Right atrium auricular region (tissue), 2 donors: ENCODE measurements at places on chromosomes 5 and 9. TPM values are rescaled to one million over a fixed set of nuclear protein-coding genes. Genes with fewer than 3 reads are reported as not detected.
A peak's percentile ranks its signal among the peaks of the same experiment; 100 is the strongest.

DNA sequence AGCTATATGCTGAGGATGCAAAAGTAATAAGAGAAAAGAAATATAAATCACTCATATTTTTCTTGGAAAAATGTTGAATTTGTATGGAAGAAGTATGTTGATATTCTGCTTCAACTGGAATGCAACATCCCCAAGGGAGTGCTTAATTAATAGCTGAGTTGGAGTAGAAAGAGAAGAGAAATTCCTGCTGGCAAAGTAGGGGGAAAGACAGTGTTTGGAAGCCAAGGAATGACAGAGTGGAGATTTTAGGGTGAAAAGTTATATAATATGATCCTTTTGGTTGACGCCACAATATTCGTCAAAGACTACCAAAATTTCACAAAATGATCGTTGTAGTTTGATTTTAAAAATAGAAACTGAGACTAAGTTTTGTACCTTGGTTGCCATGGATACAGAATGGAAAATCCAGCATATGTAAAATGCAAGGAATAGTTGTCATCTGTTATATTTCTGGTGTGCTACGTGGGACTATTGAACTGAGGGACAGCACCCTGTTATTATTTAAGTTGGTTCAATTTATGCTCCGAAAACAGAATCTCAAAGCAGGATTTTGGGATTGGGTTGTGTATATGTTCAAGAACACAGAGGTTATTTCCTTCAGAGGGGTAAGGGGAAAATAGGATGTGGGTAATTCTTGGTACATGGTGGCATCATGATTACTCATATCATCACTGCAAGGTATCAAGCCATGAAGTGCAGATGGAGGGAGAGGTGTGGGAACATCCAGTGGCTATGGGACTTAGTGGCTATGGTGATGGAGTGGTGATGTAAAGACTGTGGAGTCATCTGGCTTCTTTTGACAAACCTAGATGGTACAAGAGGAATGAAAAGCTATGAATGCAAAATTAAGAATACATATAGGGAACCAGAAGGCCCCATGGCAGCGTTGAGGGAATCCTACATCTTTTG lies 61.0 kb downstream of the SUB1 start:
- no peak for DNase-seq

Gene MRPL36
- 41.2 TPM for total RNA-seq

Gene TLR4
- 20.0 TPM for total RNA-seq

DNA sequence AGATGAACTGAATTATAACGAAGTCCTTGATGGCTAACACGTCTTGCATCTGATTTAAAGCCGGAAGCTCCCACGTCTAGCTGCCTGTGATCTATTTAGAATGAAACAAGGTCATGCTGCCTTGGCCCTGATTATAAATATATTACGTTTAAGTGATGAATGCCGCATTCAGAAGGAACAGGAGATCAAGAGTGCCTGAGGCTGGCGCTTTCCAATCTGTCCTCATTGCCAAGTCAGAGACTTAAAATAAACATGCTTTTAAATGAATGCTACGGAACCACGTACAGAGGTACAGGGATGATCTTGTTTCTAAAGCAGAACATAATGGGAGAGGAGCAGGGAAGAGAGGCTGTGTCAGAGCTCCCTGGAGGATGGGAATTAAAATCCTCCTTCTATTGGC lies 292.8 kb downstream of the TLE1 start:
- DNase-seq: no peak

DNA sequence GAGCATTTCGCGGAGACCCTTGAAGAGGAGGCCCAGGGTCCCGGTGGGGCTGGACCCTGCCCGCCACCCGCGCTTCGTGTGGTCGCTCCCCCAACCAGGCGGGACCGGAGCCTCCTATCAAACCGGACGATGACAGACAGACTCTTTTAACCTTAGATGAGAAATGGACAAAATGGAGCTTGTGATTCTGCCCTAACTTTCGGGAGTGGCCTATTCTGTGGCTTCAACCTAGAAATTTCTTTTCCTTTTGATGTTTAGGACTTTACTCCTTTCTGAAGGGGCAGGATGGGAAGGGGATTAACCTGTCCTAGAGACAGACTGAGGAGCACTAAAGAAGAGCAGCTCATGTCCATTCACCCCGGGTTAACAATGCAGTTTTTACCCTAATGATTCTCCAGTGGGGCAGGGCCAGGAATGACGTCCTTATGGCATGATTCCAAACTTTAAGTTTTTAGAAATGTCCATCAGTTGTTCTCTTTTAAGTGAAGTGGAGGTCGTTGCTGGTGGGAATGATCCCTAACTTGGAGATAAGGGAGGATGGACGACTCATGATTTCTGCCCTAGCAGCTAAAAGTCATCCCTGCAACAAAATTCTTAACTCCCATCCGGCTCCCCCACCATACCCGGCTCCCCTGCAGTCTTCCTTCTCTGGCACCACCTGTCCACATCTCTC lies 1.0 kb downstream of the NIPSNAP3A start:
- no peak for DNase-seq

- no peak for DNase-seq
Measured at GRCh38 chr5:61051267-61051666, 106.3 kb downstream of the NDUFAF2 start.

Gene LOX
- total RNA-seq: 11.6 TPM

Gene PLCXD3
- 44.5 TPM for total RNA-seq

- DNase-seq: peak; percentile 59
Measured at GRCh38 chr5:122077366-122078115, 518 bp downstream of the LOX start.

GRCh38 chr5:32534041-32534440 lies 51.3 kb upstream of the SUB1 start:
- no peak for DNase-seq

- DNase-seq: no peak
Measured at GRCh38 chr5:81783401-81783800, 32.5 kb upstream of the SSBP2 start.
